HTR-8/SVneo (cell line): ENCODE measurements at places on chromosomes 6 and 20.

DNA sequence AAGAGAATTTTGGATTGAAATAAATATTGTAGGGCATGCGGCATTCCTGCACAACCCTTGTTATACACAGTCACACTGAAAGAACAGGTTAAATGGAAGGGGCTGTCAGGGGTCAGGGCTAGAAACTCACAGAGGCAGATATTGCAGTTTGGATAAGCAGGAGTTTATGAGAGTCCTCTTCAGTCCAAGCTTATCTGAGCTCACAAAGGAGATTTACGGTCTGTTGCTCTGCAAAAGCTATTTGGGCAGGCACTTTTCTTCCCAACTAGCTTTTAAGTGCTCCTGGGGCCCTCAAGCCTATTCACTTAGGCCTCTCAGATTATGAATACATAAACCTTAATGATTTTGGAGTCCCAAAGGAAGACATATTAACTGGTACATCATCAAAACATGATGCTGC, 156.2 kb downstream of the SOX4 start:
- DNase-seq = no peak

DNA sequence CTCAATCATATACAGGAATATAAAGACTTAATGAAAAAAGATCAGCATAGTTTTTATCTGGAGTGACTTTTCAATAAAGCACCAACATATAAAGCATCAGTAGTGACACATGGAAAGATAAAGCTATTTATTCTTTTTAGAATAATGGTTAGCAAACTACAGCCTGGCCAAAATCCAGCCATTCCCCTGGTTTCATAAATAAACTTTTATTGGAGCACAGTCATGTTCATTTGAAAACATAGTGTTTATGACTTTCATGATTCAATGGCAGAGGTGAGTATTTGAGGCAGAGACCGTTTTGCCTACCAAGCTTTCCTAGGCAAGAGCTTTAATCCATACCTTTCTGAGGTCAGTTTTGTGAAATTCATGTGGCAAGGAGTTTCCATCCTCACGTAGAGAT, 153.5 kb downstream of the RPS12 start:
- no peak for DNase-seq

GRCh38 chr6:57432919-57433684, 115.7 kb downstream of the PRIM2 start:
- DNase-seq = no peak

GRCh38 chr6:43077333-43077809, 1.3 kb downstream of the PTK7 start:
- no peak for DNase-seq

DNA sequence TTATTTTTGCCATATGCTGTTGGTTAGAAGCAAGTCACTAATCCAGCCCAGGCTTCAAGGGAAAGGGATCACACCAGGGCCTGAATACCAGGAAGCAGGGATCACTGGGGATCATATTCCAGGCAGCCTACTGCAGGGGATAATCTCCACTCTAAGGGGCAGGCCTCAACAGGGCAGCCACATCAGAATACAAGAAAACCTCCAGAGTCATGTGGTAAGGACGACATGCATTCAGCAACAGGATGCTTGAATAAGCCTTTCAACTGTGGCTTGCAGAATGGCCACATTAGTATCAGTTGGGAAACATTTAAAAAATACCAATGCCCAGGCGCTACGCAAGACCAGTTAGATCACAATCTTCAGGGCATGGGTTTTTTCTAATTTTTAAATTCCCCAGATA, 109.1 kb downstream of the LY86 start:
- no peak for DNase-seq

DNA sequence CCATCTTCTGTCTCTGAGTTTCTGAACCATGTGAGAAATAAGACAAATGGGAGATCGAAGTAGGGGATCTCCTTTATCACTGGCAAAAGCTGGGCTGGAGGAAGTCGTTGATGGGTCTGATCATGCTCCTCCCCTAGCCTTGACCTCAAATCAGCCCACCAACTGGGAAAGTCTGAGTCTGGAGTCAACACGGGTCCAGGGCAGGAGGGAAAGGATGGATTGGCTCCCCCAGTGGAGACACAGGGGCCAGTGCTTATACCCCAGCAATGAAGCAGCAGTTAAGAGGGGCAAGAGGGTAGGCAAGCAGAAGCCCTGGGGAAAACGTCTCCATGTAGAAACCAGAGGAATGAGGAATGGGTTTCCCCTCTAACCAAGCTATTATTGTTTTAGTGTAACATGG, 152.6 kb downstream of the TBC1D7 start:
- DNase-seq = no peak

DNA sequence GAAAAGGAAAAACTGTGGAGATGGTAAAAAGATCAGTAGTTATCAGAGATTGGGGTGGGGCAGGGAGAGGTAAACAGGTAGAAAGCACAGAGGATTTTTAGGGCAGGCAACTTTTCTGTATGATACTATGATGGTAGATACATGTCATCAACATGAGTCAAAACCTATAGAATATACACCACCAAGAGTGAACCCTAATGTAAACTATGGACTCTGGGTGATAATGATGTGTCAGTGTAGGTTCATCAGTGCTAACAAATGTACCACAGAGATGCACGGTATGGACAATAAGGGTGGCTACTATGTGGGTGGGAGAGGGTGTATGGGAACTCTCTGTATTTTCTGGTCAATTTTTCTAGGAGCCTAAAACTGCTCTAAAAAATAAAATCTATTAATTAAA, 18.5 kb downstream of the PACSIN1 start:
- no peak for DNase-seq

DNA sequence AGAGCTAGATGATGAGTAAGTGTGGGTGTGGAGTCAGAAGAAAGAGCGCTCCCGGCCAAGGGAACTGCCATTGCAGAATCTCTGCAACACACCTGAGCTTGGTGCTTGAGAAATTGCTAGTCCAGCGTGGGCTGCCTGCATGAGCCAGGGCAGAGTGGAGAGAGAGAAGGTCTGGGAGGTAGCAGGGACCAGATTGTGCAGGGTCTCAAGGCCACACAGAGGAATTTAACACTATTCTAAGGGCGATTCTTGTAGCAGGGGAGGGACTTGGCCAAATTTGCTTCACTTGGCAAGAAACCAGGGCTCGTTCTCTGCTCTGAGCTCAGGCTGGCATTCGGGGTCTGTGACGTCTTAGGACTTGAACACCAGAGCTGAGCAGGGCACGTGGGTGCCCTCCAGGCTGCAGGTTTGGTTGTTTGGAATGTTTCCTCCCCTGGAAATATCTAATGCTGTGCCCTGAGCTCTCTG, 53.5 kb downstream of the BCAS4 start:
- no peak for DNase-seq

GRCh38 chr6:157411368-157411767, 30.4 kb downstream of the ZDHHC14 start:
- DNase-seq = no peak

GRCh38 chr20:47438464-47439381, 63.0 kb upstream of the NCOA3 start:
- DNase-seq = no peak

DNA sequence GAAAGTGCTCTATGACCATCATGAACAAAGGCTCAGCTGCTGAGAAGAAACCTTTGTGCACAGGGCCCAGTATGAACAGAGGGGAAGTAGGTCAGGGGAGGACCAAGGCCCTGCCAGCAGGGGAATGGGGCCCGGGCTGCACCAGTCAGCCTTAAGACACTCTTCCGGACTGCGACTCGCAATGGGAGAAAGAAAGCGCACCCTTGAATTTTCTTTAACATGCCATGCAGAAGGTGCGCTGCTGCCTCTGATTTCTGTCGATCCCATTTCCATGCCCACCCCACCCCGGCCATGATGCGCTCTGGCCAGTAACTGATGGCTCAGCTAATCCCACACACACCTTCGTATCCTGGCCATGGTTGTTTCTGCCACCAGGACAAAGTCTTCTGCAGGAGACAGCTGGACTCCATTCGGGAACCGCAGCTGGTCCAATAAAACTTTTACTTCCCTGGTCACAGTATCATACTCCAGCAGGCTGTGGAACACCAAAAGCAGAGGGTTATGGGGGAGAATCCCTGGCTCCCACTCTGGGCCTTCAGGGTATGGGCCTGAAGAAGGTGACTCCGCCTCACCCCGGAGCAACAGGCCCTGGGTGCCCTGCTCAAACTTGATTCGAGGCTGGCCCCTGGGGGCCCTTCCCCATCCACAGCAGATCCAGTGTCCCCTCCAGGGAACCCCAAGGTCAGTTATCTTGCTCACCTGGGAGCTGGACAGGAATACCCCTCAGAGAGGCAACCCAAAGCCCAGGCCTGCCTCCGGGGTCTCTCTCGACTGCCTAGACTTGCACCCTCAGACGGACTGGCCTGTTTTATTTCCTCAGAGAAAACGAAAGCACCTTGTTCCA, 20.3 kb downstream of the CST7 start:
- no peak for DNase-seq

DNA sequence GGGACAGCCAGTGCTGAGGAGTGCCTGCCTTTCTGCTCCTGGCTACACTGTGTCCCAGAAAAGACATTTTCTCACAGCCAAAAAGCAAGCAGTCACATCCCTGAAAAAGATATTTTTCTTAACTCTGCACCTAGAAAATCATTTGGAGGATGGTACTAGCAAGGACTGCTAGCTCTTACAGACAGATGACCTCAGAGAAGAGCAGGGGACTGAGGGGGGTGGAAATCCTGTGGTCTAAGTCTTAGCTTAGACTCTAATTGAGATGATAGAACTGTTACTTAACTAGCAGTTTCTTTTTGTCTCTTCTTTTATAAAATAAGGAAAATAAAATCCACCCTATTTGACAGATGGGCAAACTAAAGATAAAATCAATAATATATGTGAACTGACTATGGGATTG, 152.8 kb downstream of the TMEM200A start:
- DNase-seq = no peak

- no peak for DNase-seq
Observed at GRCh38 chr6:166487148-166487547, 99.3 kb downstream of the RAMACL start.

- no peak for DNase-seq
Observed at GRCh38 chr6:80161434-80161833, 55.0 kb downstream of the BCKDHB start.

GRCh38 chr6:33314943-33315792, 1.3 kb upstream of the TAPBP start:
- DNase-seq = no peak

- DNase-seq = no peak
Observed at GRCh38 chr6:140897349-140897748, 1235.4 kb upstream of the GJE1 start.

DNA sequence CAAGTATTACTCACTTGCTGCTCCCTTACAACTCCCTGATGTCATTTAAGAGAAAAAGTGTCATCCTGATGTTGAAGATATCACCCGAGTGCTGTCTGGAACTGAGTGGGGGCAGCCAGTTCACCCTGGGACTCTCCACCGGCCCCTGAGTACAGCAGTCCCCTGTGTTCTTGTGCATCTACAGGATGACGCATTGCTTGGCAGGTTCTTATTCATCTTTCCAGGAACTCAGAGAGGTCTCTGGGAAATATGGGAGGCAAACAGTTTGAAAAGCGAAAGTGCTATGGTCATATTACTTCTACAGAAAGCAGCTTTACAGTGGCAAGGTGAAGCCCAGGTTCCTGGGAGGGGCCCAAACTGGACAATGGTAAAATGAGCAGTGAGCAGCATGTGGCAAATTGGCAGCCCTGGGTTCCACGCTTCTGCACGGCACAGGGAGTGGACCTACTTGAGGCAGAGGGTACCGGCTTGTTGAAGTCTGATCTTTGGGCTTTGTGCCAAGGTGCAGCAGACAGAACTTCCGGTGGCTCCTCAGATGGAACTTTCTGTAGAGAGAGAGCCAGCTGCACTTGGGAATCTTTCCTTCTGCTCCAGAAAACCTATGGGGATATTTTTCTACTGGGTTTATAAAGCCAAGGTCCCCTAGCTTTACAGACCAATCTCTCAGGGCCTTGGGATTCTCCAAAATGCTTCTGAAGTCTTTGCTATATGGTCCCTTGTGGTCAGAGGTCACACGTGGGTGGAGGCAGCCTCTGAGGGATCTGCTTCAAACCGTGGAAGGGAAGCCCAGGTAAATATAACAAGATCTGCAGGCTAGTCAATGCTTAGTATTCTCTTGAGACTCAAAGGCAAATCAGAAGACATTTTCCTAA, 128.3 kb downstream of the MAP3K7 start:
- no peak for DNase-seq

DNA sequence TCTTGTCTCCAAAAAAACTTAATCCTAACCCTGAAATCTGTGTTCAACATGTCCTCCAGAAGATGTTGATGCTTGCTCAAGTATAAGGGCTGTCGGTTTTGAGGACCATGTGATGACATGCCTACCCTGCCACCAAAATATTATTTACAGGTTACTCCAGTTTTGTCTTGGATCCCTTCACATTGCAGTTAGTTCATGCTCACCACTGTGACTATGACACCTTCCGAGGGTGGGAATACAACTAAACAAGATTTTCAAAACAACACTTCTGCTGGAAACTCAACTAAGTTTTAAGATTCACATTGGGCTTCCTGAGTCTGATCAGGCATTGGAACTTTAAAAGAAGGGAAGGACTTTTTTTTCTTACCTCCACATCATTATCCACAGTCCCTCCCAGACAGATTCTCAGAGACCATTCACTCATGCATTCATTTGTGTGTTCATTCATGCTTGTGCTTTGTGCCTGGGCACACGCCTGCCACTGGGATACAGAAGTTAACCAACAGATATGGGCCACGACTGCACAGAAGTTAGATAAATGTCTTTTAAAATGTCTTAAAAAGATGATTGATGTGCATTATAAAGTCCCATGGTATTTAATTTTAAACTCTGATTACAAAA, 118.7 kb upstream of the GJE1 start:
- DNase-seq = no peak

DNA sequence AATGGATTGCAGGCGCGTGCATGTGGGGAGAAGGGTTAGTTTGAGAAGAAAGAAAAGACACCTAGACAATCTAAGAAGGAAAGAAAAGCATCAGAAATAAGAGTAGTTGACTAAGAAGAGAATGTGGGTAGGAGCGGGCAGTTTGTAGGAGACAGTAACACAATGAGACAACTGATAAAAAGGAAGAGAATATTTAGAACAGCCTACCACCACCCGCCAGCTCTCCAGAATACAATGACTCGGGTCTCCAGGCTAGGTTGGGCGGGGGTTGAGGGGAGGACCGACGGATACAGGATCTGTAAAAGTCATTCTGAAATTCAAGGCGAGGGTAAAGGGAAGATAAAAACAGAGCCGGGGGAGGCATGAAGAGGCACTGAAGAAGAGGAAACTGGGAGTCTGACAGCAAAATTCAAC, 712 bp downstream of the ABHD16A start:
- DNase-seq = no peak

- DNase-seq = no peak
Observed at GRCh38 chr20:3646067-3646440, 17.1 kb downstream of the GFRA4 start.
